Left cardiac atrium (tissue), 4 donors: ENCODE measurements at places on chromosomes 13 and 19. TPM values are rescaled to one million over a fixed set of nuclear protein-coding genes. Genes with fewer than 3 reads are reported as not detected.

OR7C1 gene
- not detected for total RNA-seq

DLEU7 gene
- 0.15 TPM for total RNA-seq

FCER2 gene
- total RNA-seq = 0.31 TPM

SMARCA4 gene
- total RNA-seq = 43.5 TPM

CD209 gene
- 39.5 TPM for total RNA-seq

ZNF284 gene
- 1.9 TPM for total RNA-seq

TBC1D17 gene
- total RNA-seq = 36.0 TPM

RNF113B gene
- not detected for total RNA-seq

TSSK6 gene
- total RNA-seq = 0.88 TPM

MUC16 gene
- 1.7 TPM for total RNA-seq

OSCAR gene
- 1.9 TPM for total RNA-seq

PCDH20 gene
- 8.7 TPM for total RNA-seq

ELSPBP1 gene
- total RNA-seq = not detected

ZNF763 gene
- total RNA-seq = 1.5 TPM

SIGLECL1 gene
- not detected for total RNA-seq

EHD2 gene
- total RNA-seq = 98.8 TPM

PCDH9 gene
- total RNA-seq = 17.9 TPM

LILRA2 gene
- 5.8 TPM for total RNA-seq

SLC7A10 gene
- total RNA-seq = 0.58 TPM

PDE4C gene
- total RNA-seq = not detected

ZNF486 gene
- total RNA-seq = 3.2 TPM

MATK gene
- total RNA-seq = 1.4 TPM

ZNF497 gene
- 0.37 TPM for total RNA-seq
